ENCODE measurements at places on chromosomes 3 and 15.

DNA sequence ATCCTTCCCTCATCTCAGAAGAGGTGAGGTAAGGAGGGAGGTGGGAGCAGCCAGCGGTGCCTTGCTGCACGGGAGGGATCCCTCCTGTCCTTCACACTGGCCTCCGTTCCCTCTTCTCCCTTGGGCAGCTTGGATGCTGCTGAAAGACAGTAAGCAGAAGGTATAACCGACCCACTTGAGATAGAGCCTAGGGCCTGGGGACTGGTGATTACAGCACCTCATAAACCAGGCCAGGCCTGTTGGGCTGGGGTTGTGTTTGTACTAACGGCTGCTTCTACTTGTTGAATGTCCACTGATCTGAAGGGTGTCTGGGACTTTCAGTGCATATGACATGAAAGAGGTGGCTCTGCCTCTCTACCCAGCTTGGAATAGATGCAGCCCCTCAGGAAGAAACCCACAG is 25.0 kb downstream of the SEMA6D start:
- DNase-seq: no peak

GRCh38 chr15:87394676-87395075 is 861.9 kb downstream of the NTRK3 start:
- DNase-seq: no peak

DNA sequence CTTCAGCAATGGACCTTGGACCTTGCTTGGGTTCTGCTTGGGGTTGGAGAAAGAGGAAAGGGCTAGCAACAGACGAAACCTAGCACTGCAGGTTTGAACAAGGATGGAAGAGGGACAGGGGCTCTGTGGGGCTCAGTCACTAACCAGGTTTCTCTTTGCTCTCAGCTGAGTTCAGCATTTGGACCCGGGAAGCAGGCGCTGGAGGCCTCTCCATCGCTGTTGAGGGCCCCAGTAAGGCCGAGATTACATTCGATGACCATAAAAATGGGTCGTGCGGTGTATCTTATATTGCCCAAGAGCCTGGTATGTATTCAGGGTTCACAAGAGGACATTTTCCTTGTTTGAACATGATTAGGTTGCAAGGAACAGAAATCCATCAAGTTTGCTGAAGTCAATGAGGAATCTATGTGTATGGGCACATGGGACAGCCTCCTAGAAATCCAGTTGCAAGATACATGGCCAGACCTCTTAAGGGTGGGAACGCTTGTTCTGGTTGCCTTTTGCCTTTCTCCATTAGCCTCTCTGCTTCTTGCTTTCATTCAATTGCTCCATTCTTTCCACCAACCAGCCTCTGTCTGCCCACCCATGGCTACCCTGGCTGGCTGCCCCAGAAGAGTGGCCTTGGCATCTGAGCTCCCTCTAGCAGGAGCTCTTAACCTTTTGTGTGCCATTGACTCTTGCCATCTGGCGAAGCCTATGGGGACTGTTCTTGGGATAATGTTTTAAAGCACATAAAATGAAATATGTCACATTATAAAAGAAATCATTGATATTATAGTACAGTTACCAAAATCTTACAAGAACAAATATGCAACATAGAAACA is 55.9 kb downstream of the DNASE1L3 start:
- DNase-seq: no peak

- DNase-seq: no peak
Measured at GRCh38 chr3:181880331-181880730, 168.6 kb downstream of the SOX2 start.

DNA sequence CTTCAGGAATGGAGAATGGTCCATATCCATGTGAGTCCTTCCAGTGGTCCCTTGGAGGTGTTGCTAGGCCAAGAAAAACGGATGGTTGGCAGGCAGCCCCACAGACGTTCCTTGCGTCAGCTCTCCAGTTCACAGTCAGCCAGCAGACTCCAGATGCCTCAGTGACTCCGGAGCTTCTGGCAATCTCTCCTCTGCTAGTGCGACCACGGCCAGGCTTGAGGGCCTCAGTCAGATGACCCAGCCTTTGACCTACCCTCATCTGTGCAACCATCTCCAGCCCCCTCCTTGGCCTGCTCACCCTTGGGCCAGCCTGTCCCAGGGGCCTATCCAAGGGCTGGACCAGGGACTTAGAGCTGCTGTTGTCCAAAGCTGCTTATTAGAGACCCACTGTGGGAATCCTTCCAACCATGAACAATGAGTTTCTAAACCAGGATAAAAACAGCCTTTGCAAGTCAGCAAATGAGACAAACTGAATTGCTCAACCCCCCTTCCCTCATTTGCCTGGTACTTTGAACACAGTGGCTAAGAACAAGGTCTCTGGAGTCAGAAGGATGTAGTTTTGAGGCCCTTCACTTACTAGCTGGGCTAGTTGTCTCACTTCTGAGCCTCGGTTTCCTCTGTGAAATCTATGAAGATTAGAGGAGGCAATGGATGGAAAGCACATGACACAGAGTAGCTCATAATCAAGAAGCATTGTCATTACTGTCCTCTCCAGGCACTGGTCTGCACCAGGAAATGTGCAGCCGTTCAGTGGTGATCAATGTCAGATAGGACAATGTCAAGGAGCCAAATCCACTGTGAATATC is 44.8 kb downstream of the ANP32A start:
- no peak for DNase-seq

- no peak for DNase-seq
Measured at GRCh38 chr3:32021748-32022147, 40.2 kb downstream of the ZNF860 start.

GRCh38 chr3:115186351-115187148 is 39.5 kb upstream of the ZBTB20 start:
- DNase-seq: no peak

- no peak for DNase-seq
Measured at GRCh38 chr3:36317915-36318314, 62.4 kb upstream of the STAC start.

GRCh38 chr3:121641127-121641526 is 19.6 kb downstream of the HCLS1 start:
- no peak for DNase-seq

- DNase-seq: no peak
Measured at GRCh38 chr3:32613183-32613582, 42.5 kb upstream of the DYNC1LI1 start.
